ENCODE measurements at places on chromosomes 13 and 19.

DNA sequence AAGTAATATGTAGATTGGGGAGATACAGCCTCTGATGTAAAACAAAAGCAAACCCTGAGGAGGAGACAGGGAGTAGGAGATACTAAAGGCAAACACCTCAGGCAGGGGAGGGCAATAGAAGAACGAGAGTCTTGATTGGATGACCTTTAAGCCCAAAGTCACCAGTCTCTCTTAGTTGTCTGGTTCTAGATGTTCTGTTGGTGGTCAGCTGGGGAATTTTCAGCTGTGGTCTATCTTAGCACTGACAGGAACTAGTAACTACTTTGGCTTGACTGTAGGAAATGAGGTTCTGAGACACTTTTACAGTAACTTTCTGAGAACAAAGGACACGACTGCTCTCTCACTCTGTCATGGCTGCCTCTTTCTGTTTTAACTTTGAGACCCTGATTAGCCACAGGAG, 290.7 kb upstream of the MIR17HG start:
- DNase-seq = no peak

GRCh38 chr13:32228330-32229041, 86.7 kb downstream of the ZAR1L start:
- DNase-seq = no peak

GRCh38 chr13:25215253-25215575, 43.1 kb upstream of the AMER2 start:
- no peak for DNase-seq

GRCh38 chr13:66899955-66900354, 330.2 kb downstream of the PCDH9 start:
- DNase-seq = no peak

GRCh38 chr13:102856557-102856956, 10.7 kb downstream of the ERCC5 start:
- no peak for DNase-seq

DNA sequence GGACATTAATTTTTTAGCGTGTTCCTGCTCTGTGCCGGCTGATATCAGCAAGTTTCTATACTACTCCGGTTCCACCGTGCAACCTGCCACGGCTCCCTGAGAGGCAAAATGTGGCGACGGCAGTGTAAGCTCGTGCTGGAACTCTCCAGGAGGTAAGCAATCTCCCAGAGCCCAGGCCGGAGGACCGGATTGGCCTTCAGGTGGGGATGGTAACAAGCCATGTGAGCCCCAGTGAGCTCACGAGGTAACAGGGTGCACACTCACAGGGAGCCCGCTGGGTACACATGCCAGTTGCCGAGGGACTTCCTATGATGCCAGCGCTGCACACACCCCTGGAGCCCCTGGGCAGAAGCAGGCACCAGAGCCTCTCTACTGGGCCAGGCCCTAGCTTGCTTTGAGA, 38.5 kb downstream of the NAXD start:
- DNase-seq = no peak

GRCh38 chr19:56133858-56134653, 7.0 kb upstream of the ZNF444 start:
- no peak for DNase-seq

- DNase-seq = peak; percentile 19
Measured at GRCh38 chr19:1513499-1514294, 878 bp upstream of the ADAMTSL5 start.

DNA sequence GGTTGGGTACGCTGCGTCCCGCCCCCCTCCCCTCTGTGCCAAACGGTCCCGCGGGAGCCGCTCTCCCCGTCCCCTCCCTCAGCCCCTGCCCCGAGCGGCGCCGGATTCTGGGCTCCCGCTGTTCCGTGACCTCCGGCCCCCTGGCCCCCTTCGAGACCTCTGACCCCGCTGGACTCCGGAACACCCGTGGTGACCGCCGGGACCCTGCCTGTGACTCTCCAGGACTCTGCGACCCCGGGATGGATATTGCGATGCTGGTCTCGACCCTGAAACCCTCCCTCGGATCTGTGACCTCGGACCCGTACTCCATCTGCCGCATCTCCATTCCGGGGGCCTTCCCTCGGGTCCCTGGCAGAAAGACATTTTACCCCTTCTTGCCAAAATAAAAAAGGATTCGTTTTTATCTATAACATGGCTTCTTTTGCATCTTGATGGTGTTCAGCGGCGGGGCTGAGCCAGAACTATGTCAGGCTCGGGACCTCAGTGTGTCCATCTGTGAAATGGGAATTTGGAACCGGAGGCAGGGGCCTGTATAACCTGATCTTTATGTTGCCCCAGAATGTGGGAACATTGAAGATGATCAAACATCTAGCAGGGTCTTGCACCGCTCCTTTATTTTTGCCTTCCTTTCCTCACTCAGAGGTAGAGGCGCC, 654 bp upstream of the MEGF8 start:
- DNase-seq = no peak

- DNase-seq = no peak
Measured at GRCh38 chr13:98541191-98541590, 35.7 kb downstream of the STK24 start.

DNA sequence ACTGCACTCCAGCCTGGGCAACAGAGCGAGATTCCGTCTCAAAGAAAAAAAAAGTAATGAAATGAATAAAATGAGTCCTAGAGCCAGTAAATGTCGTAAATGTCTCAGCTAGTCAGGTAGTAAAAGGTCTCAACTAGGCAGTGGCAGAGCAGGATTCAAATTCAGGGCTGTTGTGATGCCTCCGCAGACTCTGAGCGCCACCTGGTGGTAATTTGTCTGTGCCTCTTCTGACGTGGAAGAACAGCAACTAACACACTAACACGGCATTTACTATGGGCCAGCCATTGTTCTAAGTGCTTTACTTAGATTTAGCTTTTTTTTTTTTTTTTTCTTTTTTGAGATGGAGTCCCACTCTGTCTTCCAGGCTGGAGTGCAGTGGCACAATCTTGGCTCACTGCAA, 30.2 kb downstream of the CYP2F1 start:
- DNase-seq = peak; percentile 85

GRCh38 chr13:49146950-49147355, 73.2 kb upstream of the MLNR start:
- no peak for DNase-seq
